ENCODE measurements at places on chromosomes 7 and 10.

- no peak for DNase-seq
These were observed 182.5 kb downstream of the LRMDA start for GRCh38 chr10:75613685-75614504.

- DNase-seq, result no peak
These were observed 23.6 kb downstream of the AKR1B1 start for GRCh38 chr7:134435161-134435920.

GRCh38 chr7:49666764-49667163 is 106.7 kb upstream of the VWC2 start:
- DNase-seq, result no peak

- DNase-seq, result no peak
These were observed 116.8 kb downstream of the AUTS2 start for GRCh38 chr7:69714886-69715576.

DNA sequence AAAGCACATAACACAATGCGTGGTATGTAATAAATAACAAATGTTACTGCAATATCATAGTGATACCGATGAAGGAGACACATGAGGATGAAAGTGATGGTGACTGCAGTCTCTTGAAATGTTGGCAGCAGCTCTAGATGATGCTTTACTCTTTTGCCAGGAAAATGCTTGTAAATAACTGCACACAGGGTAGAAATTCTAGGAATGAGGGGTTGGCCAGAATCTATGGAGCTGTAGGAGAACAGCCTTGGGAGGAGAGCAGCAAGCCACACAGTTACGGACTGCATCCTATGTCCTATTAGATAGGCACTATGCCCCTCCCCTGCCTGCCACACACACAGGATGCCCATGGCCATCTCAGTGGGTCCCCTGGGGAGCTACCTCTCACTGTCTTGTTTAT is 97.6 kb upstream of the GSDME start:
- DNase-seq, result no peak

GRCh38 chr10:102777711-102778453 is 34.1 kb downstream of the WBP1L start:
- DNase-seq, result no peak

GRCh38 chr7:126843336-126843735 is 409.4 kb downstream of the GRM8 start:
- no peak for DNase-seq

GRCh38 chr10:87579563-87579962 is 74.9 kb downstream of the MINPP1 start:
- DNase-seq, result no peak

GRCh38 chr10:52571516-52572182 is 200.9 kb downstream of the MBL2 start:
- DNase-seq, result no peak

DNA sequence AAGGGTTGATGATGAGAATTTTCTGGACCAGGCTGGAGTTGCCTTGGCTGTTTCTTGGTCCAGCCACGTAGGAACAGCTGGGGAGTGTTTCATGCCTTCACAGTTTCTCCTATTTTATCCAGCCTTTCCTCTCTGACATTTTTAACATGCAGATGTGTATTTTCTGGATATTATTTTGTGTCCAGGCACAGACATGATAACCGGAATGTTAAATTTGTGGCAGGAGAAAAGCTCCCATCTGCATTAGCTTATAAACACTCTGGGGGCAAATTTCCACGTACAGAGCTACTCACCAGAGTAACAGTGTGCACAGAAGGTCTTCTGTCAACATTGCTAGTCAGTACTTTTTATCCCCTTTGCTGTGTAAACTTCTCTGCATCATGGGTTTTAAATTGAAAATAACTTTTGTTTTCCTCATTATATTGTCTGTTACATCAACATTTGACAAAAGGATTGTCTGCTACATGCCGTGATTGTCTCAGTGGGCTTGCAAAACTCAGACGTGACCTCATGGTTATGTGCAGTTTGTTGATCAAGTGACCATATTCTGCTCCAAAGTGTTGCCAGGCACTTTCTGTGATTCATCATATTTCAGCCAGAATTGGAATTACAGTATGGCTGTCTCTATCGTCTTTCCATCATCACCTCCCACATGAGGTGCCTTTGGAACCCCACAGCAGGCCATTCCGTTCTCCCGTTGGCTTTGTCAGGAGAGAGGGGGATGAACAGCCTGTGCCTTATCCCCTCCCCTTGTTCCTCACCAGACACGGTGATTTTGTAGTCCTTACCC is 41.4 kb downstream of the INSYN2A start:
- DNase-seq, result no peak

- DNase-seq, result no peak
These were observed 13.0 kb downstream of the ADCYAP1R1 start for GRCh38 chr7:31065021-31065593.
